ENCODE measurements at places on chromosomes 3 and 15.

GRCh38 chr15:52709187-52709981, 30.2 kb upstream of the ATOSA start:
- DNase-seq, result no peak

DNA sequence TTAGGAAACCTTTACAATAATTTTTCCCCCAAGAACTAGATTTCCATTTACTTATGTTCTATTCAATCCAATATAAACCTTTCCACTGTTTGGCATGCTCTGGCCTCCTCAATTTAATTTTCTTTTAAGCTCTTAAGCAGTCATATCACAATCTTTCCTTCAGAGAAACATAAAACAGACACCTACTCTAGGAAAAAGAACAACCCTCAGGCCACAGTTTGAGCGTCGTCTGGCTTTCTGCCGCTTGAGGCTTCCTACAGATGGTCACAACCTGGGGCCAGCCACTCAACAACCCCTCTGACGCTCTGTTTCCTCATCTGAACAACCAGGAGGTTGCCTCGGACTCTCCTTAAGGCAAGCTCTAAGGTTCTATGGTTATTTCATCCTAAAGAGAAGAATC, 143.3 kb downstream of the ADAMTS17 start:
- DNase-seq, result no peak

GRCh38 chr15:47066392-47066791, 650.9 kb upstream of the SEMA6D start:
- DNase-seq, result no peak

DNA sequence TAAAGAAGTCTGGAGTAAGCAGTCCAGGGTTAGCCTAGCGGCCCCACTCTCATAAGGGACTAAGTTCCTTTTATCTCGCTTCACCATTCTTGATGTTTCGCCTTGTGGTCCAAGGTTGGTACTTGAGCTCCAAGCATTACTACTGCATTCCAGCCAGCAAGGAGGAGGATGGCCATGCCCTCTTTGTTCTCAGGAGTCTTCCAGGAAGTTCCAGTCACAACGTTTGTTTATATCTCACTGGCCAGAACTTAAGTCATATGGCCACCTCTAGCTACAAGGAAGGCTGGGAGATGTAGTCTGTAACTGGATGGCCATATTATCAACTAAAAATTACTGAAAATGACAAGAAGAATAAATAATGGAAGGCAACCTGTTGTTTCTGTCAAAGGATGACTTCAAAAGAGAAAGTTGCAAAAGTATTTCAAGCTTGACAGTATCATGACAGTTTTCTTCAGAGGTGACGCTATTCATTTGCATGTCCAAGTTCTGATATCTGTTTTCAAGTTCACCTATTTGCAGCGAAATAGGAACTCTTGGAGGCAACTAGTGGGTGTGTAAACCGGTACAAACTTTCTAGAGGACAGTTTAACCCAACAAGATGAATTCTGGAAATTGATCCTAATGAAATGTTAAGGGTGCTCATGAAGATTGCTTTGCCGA, 118.6 kb downstream of the PGPEP1L start:
- DNase-seq, result peak; percentile 77

GRCh38 chr3:90007778-90008499, 900.5 kb downstream of the EPHA3 start:
- DNase-seq, result no peak

DNA sequence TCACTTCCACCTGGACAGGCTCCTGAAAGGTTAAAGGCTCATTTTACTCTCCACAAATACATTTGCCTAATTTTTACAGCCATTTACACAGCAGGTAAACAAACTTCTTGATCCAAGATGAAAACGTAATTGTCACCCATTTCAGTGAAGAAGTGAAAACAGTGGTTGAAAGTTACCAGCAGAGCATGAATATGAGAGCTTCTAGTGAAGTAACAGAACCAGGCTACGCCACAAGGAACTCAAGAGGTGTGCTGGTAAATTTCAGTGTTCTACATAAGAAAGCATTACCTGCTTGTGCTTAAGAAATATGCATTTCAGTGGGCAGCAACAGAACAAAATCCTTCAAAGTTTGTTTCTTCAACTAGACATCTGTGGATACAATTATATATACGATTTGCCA, 113.2 kb downstream of the MECOM start:
- no peak for DNase-seq

DNA sequence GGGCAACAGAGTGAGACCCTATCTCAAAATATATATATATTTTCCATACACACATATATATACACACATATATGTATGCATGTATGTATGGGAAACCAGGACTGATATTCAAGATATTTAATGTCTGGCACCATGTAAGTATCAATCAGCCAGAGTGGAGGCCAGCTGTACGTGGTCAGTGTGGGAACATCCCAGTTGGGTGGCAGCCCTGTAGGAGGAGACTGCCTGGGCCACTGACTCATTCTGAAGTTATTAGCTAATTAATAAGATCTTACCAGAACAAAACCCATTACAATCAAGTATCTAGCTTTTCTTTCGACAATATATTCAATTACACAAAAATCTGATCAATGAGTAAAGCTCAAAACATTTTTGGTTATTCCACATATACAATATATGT, 85.1 kb upstream of the OCA2 start:
- DNase-seq, result peak; percentile 6

- no peak for DNase-seq
Observed at GRCh38 chr3:9553021-9553947, at the start of gene LHFPL4. TSS of gene LHFPL4 (minus strand) at chr3:9553822. CDS start at chr3:9552679, 1,143 bp downstream.

GRCh38 chr3:125045965-125046364, 9.8 kb downstream of the HEG1 start:
- DNase-seq, result peak; percentile 94

- DNase-seq, result peak; percentile 53
Observed at GRCh38 chr15:52246686-52247431, 48.7 kb downstream of the MYO5C start.

DNA sequence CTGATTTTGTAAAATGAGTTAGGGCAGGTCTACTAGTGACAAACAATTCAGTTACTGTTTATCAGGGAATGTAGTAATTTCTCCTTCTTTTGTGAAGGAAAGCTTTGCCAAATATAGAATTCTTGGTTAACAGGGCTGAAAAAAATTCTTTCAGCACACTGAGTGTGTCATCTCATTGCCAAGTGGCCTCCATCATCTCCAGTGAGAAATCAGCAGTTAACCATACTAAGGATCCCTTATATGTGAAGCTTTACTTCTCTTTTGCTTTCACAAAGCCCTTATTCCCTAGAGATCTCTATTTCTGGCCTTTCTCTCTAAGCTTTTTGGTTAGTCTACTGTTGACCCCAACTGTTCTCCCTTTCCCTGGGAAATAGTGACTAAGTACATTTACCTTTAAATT, 269.1 kb downstream of the SCAPER start:
- DNase-seq, result peak; percentile 11

GRCh38 chr3:24493746-24494617, 668 bp downstream of the THRB start:
- peak; percentile 6 for DNase-seq

GRCh38 chr15:53962646-53963561, 15.3 kb upstream of the UNC13C start:
- DNase-seq, result peak; percentile 1

GRCh38 chr3:74845081-74845480, 230.6 kb upstream of the CNTN3 start:
- no peak for DNase-seq

DNA sequence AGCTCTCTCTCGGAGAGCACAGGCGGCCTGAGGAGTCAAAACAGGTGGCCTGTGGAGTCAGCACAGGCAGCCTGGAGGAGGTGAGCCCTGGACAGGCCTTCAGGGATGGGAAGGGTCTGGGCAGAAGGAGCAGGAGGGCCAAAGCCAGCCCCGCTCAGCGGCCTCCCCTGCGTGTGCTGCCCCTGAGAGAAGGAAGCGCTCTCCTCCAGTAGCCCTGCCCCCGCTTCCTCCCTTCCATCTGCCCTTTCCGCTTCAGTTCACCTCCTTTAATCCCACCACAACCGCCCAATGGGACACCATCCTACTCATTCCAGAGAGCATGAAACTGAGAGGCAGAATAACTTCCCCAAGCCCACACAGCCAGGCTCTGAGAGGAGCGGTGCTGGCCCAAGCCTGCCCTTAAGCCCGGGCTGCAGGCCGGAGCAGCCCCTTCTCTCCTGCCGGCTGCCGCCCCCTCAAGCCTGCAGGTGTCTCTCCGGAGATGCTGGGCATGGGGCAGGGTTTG, 3.2 kb upstream of the NR2E3 start:
- DNase-seq, result no peak

- peak; percentile 78 for DNase-seq
Observed at GRCh38 chr3:120192159-120192558, 92.9 kb downstream of the GPR156 start.

DNA sequence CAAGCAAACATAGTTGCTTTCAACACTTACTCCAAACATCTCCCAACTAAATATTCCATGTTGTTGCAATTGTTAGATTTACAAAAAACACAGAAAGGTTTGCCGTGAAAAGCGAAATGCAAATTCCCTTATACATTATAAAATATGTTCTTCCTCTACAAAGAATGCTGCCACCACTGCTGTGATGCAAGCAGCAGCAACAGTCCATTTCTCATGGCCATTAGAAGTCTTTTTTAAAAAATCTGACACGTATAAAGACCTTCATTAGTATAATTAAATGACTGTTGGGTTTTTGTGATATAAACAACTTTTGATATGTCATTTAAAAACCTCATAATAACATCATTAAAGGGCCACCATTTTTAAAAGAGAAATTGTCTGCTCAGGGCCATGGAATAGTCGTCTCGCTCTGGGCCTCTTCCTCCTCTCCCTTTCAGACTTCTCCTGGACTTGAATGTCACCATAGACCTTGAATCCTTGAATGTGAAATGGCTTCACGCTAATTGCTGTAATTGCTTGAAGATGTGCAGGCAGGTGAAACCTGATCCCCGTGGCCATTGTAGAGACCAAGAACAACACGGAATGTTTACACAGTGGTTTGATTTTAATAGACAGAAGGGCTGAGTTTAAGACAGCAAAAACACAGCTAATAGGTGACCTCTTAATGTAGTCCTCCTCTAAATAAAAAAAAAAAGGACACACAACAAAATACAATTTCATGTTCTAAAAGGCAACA, 450.4 kb downstream of the FOXP1 start:
- no peak for DNase-seq

DNA sequence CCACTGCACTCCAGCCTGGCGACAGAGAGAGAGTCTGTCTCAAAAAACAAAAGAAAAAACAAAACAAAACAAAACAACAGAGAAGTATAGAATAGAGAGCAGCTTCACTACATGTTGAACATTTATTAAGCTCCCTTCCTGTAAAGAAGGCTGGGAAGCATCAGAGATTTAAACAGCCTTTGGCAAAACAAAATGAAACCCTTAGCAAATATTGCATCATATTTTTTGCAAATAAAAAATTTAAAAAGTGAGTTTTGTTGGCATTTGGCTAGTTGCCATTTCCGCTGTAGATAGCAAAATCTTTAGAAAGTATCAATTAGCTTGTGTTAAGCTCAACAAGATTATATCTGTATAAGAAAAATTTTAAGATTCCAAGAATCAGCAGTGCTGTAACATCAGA, 151.2 kb downstream of the SERPINI1 start:
- DNase-seq, result no peak

- DNase-seq, result no peak
Observed at GRCh38 chr3:131899021-131899420, 135.8 kb downstream of the CPNE4 start.

GRCh38 chr3:22231061-22231460, 480.1 kb upstream of the ZNF385D start:
- no peak for DNase-seq

DNA sequence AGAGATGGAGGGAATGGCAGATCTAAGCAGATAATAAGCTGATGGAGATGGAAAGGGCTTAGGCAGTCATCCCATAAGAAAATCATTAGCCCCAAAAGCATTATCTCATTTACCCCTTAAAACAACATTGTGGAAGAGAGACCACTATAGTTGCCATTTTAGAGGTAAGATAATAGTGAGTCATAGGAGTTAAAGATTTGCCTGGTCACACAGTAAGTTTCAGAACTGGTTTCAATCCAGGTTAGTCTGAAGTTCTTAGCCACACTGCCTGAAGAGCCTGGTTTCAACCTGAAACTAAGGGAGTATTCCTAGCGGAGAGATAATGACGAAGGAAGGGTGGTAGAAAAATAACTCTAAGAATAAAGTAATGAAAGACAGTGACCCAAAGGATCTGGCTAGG, 13.0 kb upstream of the UBR1 start:
- DNase-seq, result no peak

DNA sequence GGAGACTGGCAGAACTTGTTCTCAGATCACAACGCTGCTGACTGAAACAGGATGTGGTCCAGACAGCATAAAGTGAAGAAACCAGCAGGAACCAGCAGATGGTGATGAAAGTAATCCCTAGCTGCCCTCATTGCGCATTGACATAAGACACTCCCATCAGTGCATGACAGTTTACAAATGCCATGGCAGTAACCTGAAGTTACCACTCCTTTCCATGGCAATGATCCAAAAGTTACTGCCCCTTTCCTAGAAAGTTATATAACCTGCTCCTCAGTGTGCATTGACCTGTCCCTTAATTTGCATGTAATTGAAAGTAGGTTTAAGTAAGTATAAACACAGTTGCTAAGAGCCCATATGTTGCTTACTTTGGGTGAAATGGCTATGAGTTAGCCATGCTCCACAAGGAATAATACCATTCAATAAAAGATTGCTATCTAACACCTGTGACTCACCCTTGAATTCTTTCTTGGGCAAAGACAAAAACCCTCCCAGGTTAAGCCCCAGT, 149.1 kb upstream of the CD96 start:
- peak; percentile 17 for DNase-seq

- peak; percentile 9 for DNase-seq
Observed at GRCh38 chr15:33159726-33160453, 34.6 kb downstream of the FMN1 start.

DNA sequence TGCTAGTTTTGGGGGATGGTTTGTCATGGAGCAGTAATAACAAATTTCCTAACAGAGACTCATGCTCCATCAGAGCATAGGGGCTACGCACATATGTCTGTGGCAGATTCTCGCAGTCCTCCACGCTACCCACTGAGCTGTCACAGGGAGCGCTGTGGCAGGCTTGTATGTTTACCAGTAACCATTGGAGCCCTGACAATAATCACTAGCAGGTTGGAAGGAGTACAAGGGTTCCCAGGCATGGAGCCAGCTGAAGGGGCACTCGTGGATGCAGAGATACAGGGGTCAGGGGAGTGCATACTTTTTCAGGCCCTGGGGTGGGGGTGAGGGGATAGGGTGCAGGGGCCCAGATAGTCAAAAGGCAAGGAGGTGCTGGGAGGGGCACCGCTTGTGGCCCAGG, 7.9 kb upstream of the GP9 start:
- DNase-seq, result no peak

GRCh38 chr3:196311-197148, at the start of gene CHL1:
TSS of gene CHL1 (plus strand) at chr3:196763. CDS start at chr3:319777, 123,014 bp downstream.
- no peak for DNase-seq

GRCh38 chr3:23166276-23166675, 36.9 kb upstream of the UBE2E2 start:
- no peak for DNase-seq

- no peak for DNase-seq
Observed at GRCh38 chr3:29214009-29214658, 66.7 kb upstream of the RBMS3 start.

DNA sequence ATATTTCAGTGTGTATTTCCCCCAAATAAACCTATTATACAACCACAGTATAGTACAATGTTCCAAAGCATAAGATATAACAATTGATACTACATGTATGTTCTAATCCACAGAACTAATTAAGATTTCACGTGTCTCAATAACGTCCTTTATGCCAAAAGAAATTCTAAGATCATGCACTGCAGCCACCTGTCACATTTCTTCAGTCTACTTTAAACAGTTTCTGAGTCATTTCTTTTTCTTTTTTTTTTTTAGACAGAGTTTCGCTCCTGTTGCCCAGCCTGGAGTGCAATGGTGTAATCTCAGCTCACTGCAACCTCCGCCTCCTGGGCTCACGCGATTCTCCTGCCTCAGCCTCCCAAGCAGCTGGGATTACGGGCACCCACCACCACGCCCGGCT, 190.2 kb downstream of the STAG1 start:
- no peak for DNase-seq

Measured in ELR (cell line).